ENCODE measurements at places on chromosomes 3 and 15.

DNA sequence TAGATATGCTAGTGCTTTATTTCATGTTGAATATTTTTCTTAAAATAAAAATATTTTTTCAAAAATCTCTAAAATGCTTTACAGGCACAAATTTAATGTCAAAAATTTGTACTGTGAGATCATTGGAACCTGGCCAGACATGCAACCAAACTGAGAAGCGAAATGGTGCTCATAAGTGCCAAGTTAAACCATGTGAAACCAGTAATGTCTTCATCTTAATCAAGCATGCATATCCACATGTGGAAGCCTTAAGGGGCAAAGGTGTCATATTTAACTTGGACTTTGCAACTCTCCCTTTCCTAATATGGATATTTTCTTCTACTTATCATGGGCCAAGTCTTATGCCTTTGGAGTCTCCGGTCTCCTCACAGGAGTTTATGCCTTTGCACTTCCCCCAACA lies 208.9 kb upstream of the COL8A1 start:
- DNase-seq: no peak

GRCh38 chr15:70523192-70523591 lies 240.2 kb downstream of the UACA start:
- no peak for DNase-seq

DNA sequence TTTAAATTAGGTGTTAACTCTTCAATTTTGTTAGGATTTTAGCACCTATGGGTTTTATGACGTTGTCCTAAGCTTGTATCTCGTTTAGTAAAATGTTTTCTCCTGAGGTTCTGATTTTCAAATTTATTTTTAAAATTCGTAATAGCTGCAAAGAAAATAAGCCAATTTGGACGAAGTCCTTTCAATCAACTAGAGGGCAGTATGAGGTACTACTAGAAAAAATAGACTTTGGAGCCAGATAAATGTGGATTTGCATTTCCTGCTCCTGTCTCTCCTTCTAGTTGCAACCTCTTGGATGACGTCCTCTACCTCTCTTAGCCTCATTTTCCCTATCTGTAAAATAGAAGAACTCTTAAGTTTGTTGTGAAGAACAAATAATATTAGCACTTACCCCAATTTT lies 81.1 kb downstream of the SLTM start:
- no peak for DNase-seq

DNA sequence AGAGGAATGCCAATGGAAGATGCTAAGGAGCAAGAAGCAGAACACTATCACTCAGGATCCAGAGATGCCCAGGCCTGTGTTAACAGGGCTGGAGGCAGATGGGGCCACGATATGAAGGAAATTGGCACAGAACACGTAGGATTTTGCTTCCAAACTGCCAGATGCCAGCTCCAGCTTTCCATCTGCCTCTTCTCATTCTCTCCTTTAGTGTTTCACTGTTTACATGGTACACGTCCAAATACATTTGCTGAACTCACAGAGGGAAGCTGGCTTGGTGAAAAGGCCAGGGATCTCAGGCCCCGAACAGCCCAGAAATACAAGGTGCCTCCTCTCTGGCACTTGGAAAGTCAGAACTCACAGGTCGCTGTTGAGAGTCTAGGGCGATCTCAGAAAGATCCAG lies 187.0 kb downstream of the NTRK3 start:
- DNase-seq: no peak

- DNase-seq: no peak
These were observed 253.6 kb downstream of the CNTN4 start for GRCh38 chr3:2352134-2352762.

DNA sequence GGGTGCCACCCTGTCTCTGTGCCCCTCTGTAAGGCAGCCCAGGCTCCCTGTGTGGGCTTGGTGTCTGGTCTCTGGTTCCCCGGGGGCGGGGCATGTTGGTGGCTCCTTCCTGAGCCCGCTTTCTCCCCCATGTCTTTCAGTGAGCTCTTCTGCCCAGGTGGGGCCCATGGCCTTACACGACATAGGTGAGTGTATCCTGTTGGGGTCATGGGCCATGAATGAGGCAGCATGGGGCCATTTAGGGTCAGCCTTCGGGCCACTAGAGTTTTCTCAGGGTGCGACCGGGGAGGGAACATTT lies 195.1 kb downstream of the UBE3A start:
- DNase-seq: no peak

- DNase-seq: no peak
These were observed 149.2 kb upstream of the CTNNB1 start for GRCh38 chr3:41050144-41050543.

DNA sequence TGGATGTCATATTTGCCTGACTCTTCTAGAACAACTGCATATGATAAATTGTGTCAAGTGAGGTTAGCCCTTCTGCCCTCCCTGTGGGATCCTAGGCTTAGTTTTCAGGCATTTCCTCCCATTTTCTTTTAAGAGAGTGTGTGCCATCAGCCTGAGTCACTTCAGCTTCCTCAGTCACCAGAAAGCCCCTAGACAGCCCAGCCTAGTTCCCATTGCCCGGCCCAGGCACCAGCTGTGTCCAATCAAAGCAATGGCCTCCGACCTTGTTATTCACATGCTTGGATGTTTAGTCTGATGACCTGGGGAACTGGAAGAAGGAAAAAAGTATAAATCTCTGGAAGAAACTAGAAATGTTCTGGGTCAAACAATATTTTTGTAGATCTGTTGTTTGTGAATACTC lies 221.9 kb upstream of the LRIG1 start:
- no peak for DNase-seq
